ENCODE measurements at places on chromosomes 2 and 18.

DNA sequence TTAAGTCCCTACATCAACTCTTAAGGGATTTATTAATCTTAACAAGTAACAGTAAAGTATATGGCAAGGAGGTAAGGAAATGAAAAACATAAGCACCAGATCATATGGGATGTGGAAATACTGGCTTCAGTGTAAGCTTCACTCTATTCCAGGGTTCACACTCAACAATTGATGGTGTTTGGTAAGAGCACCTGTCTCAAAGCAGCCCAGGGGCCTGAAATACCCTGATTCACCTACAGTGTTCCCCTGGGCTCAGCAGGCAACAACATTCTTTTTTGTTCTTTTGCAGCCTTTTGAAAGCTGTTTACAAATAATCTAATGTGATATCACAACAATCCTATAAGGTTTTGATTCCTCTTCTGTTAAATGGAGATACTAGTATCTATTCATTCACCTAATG is 1.2 kb upstream of the MLPH start:
- DNase-seq = no peak

DNA sequence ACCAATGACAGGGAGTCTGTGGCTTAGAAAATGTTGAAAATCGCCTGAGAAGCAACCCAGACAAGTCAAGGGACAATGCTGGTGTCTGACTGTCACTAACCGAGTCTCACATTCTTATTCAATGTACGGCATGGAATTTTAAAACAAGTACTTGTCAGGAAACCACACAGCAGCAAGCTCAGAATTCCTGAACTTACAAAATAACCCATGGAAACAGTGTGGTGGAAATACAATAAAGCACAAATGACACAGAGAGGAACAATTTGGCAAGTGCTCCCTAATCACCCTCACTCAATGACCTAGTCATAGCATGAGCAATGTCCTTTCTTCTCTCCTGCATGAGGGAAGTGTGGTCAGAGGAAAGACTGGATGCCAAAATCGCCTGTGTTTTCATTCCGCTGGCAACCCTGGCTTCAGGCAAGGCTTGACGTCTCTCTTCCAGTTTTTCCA is 154.0 kb downstream of the SATB2 start:
- no peak for DNase-seq

GRCh38 chr2:96139181-96139758 is 968 bp upstream of the ASTL start:
- no peak for DNase-seq

- no peak for DNase-seq
Measured at GRCh38 chr2:46434851-46435273, 44.5 kb upstream of the TMEM247 start.

DNA sequence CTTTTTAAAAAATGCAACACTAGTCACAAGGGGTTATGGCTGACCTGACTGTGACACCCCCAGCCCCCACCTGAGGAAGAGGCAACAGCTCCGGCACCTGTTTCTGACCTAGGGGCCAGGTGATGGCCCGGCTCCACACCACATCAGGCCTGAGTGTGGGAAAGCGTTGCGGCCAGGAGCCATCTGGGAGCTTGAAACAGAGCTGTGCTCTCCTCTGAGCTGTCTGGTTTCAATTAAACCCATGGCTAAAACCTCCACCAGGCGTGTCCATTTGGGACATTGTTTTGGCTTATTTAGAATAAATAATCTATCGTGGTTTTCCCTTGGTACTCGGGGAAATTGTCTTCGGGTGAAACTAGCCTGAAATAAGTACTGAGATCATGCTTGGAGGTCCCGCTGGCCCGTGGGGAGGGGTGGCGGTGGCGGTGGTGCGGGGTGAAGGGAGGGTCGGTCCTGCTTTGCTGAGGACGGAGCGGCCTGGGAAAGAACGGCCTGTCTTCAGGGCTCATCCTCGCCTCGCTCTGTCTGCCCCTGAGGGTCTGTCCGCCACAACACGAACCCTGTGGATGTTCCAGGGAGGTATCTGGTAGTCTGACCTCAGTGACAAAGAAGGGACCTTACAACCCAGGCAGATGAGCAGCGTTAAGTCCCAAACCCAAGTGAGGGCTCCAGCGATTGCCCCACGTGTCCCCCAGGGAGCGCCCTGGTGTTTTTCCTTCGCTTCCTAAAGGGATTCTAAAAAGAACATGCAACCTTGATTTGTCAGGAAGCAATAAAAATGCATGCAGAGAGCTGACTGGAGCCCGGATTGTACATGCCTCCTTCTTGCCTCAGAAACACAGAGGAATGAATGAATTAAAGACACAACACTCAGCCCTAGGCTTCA is 58.7 kb downstream of the IL1RL2 start:
- DNase-seq = peak; percentile 55

DNA sequence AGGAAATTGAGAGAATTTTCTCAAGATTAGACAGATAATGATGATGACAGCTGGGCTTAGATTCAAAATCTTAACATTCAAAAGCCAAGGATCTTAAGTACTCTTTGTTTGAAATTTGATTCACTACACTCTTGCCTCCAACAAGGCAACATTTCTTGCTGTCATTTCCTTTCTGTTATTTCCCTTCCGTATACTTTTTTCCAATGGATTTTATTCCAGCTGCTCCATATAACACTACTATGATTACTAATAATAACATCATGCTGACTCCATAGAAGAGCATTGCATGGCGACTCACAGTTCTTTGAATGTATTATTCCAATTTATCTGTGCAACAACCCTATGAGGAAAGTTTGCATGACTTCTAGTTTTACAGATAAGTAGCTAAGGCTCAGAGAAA is 33.9 kb upstream of the CCDC102B start:
- no peak for DNase-seq
